T-cell (primary cell): ENCODE measurements at places on chromosomes 5 and 9. TPM values are rescaled to one million over a fixed set of nuclear protein-coding genes. Genes with fewer than 3 reads are reported as not detected.

- no peak for DNase-seq
Observed at GRCh38 chr9:14829204-14829603, 81.0 kb downstream of the FREM1 start.

GRCh38 chr5:4905674-4906520 is 234.2 kb upstream of the ADAMTS16 start:
- no peak for DNase-seq

DNA sequence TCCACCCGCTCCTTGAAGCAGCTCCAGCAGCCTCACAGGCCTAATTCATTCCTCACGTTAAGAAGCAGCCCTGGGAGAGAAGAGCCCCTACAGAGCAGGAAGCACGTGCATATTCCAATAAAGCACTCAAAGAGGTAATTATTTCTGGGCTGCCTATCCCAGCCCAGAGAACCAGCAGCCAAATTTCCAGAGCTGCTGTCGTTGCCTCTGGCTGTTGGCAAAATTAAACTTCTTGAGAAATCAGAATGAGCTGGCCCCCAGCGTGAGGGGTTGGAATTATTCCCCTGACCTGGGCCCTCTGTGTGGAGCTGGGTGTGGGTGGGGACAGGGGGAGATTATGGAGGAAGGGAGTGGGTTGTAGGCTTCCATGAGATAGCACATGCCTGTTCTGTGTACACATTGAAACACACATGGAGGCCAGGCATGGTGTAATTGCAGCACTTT is 86.8 kb upstream of the HSPA9 start:
- DNase-seq = no peak

DNA sequence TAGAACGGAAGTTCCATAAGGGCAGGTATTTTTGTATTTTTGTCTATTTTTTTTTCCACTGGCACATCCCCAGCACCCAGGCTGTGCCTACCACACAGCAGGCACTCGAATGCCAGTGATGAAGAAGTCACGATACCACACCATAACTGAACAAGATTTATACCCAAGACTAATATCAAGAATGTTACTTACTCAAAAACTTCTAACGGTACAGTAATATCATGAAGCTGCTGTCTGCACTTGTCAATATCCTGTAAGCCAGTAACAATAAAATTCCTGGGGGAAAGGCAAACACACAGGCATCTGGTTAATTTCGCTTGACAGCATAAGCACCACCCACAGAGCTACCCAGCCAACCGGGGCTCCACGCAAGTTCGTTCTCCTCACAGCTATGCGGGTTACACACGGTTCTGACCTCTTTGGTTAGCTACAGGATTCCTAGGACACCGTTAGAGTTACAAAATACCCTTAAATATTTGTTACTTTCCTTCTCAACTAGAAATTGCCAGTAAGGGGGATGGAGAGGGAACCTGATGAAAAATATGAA is 1.3 kb downstream of the MED10 start:
- no peak for DNase-seq

DNA sequence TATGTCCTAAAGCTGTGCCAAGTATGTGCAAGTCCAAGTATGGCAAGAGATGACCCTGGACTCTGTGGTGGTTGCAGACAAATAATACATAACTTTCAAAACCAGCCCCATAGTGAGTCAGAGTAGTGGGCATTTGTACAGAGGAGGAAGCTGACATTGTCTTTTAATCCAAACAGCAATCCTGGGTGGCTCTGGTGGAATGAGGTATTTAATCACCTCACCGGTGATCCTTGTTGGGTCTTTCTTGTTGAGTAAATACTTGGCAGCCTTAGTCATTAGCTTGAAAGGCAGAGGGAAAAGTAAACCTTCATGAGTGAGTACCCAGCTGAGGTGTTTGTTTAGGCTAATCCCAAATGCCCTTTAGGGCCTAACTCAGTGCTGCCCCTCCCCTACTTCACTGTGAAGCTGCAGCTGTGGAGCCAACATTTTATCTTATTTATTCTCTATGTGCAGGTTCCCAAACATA is 148.7 kb upstream of the SLC12A2 start:
- DNase-seq = no peak

DNA sequence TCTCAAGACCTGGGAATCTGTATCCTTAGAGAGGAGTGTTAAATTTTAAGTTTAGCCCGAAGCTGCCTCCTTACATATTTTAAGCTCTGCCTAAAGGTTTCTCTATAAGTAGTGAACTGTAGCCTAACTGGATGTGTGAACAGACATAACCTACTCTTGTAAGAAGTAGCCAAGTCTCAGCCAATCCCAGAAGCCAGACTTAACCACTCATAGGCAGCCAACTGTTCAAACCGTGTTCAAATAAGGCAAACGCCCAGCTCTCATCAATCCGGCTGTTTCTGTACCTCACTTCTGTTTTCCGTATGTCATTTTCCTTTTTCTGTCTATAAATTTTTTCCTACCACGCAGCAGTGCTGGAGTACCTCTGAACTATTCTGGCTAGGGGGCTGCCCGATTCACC is 58.7 kb upstream of the HRH2 start:
- no peak for DNase-seq

DNA sequence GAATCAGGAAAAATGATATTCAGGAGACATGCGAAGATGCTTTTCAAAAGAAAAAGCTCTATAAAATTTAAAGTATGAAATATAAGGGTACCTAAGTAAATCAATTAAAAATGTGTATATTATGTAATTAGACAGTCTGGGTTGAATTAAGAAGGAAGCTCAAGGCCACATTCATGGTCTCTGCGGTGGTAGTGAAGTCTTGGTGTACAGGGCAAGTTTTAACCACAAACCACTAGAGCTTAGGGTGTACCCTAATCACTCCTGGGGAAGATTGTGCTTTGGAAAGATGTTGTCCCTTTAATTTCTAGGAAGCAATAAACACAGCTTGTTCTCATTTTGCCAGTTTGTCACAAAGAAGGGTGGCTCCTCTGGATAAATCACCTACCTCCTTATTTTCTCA is 287.2 kb upstream of the ZNF608 start:
- DNase-seq = no peak

DNA sequence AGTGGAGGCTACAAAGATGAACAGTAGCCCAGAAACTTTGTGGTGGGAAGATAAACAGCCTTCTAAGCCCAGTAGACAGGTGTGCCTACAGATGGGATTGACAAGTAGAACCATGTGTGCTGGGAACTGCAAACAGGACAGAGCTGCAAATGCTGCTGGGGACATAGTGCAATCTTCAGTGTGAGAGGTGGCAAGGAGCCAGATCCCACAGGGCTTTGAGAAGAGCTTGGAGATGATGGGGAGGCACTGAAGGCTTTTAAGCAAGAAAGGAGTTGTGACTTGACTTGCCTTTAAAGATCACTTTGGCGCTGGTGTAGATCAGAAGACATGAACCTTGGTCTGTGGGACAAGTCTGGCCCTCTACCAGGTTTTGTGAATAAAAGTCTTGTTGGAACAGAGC is 675.2 kb downstream of the ACTL7B start:
- DNase-seq = no peak

DNA sequence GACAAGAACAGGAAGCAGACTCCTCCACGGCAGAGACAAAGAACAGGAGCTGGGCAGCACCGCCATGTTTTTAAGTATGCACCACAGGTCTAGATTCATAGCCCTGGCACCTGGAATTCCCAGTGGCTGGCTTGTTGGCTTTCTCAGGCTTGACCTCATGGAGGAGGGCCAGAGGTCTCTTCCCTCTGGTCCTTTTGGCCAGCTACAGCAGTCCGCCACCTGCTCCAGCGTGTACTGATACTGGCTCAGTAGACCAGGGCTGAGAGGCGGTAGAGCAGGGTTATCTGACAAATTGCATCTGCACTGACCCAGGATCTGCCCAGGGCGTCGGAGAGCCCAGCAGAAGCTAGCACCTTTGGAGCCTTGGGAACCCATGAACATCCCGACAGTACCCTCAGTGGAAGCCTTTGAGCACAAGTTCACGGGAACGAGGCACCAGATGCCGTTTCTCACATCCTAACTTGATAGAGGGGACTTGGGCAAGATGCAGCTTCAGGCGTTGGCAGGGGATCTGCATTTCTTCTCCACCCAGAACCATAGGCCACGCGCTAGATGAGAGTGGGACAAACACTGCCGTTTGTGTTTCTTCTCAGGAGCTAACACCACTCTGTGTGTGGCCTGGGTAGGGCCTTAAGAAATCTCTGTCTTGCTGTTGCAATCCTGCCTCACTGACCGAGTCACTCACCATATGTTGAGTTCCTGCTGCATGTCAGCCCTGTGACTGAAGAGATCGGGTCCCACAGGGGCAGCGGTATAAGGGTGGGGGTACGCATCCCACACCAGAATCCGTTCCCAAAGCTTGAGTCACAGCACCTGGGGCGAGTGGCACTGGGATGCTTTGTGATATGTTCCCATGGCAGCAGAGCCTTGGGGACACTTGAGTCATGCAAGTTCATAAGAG is 90.3 kb upstream of the OTULINL start:
- DNase-seq = no peak

GRCh38 chr5:146852089-146852488 is 26.5 kb downstream of the PPP2R2B start:
- DNase-seq = no peak

- DNase-seq = no peak
Observed at GRCh38 chr5:107289030-107289714, 381.6 kb downstream of the EFNA5 start.

DNA sequence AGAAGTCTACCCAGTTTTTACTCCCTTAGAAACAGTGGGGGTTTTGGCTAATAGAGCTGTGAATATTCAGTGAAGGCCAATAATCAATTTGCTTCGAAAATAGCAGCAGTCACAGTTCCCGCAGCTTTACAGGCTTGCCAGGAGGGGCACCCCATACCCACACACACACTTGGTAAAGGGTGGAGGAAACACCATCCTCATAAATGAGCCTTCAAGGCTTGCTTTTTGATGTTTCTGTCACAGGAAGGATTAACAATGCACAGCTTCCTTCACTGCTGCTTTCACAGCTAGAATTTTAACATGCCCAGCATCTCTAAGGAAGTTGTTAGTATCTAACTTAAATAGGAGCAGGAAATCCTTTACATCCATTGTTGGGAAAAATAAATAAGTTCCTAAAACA is 1247.5 kb upstream of the C9orf72 start:
- DNase-seq = no peak

DNA sequence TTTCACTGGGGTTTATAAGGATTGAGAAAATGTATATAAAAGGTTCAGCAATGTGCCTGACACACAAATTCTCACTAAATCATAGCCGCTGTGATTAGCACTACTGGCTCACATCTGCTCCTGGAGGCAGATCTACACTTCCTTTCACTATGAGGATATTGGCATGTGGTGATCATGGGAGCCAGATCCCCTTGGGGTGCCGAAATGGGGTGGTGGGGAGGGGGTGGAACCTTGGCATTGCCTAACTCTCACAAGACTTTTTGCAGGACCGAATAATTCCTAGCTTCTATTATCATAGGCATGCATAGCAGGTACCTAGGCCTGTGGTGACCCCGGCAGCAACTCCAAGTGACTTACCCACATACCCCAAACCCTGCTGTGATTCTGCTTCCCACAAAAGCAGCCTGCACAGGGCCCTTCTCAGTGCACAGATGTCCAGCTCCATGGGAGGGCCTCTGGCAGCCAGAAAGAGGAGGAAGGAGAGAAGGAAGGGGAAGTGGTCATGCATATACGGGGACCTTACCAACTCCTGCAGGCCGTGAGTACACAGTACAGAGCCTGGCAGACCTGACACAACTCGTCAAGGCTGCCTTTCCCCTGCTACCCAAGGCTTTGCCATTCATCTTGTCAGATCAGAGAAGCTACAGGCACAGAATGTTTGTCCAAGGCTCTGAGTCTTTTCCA is 61.3 kb upstream of the IQGAP2 start:
- no peak for DNase-seq

- no peak for DNase-seq
Observed at GRCh38 chr5:157744051-157745011, 819 bp downstream of the LSM11 start.

DNA sequence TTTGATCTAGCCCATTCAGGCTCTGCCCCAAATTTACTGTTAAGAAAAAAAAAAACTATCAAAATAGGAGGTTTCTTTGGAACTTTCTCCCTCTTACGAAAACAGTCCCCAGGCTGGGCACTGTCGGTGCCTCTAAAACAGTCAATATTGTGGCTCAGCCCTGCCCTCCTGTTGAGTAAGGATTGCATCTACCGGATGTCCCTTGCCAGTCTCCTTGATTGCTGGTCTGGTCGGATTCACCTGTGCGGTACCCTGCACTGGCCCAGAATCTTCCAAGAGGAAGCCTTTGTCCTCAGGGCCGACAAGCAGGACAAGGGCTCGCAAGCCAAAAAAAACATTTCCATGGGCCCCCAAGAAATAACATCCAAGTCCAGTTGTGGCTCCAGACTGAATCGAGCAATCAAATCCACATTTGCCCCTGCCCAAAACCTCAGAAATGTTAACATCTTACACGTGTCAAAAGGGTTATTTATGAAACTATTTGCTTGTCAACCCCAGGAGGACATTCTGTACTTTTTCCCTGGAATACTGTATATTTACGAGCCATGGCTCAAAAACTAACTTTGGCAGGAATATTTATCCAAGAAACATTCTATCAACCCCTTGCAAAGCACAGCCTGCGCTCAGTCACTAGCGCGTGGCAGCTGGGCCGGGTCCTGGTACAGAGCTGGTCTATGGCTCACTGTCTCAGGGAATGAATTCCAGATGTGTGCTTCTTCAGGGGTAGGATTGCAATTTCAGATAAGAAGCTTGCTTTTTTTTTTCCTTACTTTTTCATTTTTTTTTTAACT is 129.2 kb upstream of the ADRA1B start:
- no peak for DNase-seq

- DNase-seq = no peak
Observed at GRCh38 chr9:122988920-122989621, 44.4 kb upstream of the GPR21 start.

DNA sequence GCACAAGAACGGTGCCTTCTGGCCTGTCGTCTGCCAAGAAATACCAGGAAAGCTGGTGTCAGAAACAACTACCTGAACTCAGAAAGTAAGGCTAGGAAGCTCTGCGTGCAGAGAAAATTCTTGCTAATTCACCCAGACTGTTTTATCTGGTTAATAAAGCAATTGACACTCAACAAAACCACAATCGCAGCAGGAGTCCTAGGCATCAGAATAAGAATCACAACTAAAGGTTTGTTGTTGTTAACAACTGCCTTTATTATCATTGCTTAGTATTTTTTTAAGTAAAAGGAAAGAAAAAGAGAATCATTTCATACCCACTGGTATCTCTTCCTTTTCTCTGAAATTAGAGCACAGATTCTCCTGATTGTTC is 3.9 kb upstream of the ISL1 start:
- DNase-seq = no peak

- no peak for DNase-seq
Observed at GRCh38 chr5:158718738-158719505, 380.8 kb downstream of the EBF1 start.

- no peak for DNase-seq
Observed at GRCh38 chr5:75611311-75612225, at the start of gene ANKDD1B. TSS of gene ANKDD1B (plus strand) at chr5:75611453. CDS start at chr5:75611635, 182 bp downstream.

GRCh38 chr5:115639377-115639776 is 13.5 kb upstream of the TMED7 start:
- DNase-seq = no peak

Gene NOTCH1
- 53.3 TPM for total RNA-seq

Gene PALM2AKAP2
- total RNA-seq = not detected

Gene DNAH5
- total RNA-seq = not detected

Gene ZFP2
- 1.1 TPM for total RNA-seq

Gene PCDHGA6
- 0.64 TPM for total RNA-seq

Gene PPP3R2
- total RNA-seq = not detected

Gene KLHL3
- total RNA-seq = 27.0 TPM

Gene ADGRV1
- not detected for total RNA-seq

Gene ABO
- 1.8 TPM for total RNA-seq
